ENCODE measurements at places on chromosomes 4 and X.

DNA sequence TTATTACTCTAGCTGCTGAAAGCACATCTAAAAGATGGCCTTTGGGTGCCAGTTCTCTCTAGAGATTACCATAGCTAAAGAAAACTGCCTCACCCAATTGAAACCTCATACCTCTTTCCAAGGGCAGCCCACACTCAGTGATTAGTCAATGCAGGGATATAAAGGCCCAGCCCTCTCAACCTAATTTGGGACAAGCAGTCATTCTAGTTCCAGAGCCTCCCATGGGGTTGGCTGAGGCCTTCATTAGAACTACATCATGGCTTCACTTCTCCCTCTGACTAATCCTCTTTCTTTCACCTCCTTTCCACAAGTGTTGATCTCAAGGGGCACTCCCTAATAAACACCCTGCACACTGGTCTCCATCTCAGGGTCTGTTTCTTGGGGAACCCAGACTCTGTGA, 38.5 kb upstream of the C1GALT1C1 start:
- DNase-seq: no peak

- no peak for DNase-seq
Measured at GRCh38 chrX:1012678-1013300, 199.7 kb downstream of the CRLF2 start.

GRCh38 chr4:85707611-85708010, 232.7 kb downstream of the ARHGAP24 start:
- no peak for DNase-seq

- DNase-seq: no peak
Measured at GRCh38 chr4:8205241-8205707, 6.2 kb downstream of the SH3TC1 start.

GRCh38 chrX:92232182-92232581, 453.0 kb downstream of the PCDH11X start:
- DNase-seq: no peak

DNA sequence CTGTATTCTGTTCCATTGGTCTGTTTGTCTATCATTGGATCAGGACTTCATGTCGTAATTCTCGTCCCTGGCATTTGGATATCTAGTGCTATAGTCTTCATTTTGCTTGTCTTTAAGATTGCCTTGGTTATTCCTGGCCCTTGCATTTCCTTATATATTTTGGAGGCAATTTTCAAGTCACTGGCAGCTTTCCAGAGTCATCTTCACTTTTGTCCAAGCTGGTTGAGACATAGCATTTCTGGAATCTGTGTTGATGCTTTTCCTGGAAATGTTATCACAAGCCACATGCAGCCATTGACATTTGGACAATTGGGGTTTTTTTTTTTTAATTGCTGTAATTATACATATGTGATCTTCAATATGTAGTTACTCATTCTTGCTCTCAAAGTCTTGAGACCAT, 45.2 kb upstream of the HGFAC start:
- no peak for DNase-seq

GRCh38 chr4:89218587-89218986, 89.0 kb downstream of the GPRIN3 start:
- no peak for DNase-seq

GRCh38 chr4:105059337-105059736, 87.3 kb upstream of the TET2 start:
- DNase-seq: no peak

GRCh38 chr4:15396157-15396800, 31.6 kb upstream of the C1QTNF7 start:
- peak; percentile 12 for DNase-seq

- no peak for DNase-seq
Measured at GRCh38 chr4:73727685-73728084, 12.7 kb upstream of the CXCL8 start.

DNA sequence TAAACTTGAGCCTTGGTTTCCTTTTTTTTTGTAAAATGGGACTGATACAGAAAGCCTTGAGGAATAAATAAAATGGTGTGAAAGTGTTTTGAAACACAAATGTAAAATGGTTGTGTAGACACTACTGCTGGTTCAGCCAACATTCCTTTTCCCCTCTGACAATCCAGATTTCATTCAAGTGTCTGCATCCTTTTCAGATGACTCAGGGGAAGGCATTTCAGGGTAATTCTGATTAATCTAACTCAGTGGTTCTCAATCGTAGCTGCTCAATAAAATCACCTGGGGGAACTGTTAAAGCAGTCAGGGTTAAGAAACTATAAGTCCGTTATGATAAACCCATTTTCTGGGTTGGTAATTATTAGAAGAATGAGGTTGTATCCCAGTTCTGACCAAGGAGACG, 4.6 kb downstream of the ARHGAP10 start:
- DNase-seq: no peak

DNA sequence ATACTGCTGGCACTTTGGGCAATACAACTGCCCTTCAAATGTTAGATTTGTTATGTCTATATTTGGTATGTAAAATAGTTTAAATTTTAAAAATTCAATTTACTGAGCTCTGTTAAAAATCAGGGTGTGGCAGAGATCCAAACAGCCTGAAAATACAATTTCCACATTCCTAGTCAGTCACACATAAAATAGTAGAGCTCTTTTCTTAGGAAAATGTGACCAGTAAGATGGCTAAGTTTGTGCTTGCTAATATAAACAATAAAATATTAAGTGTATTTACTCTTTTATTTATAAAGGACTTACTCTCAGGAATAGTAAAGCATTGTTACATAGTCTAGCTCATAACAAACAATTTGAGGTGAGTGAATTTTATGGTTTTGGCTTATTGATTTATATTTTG, 200.2 kb downstream of the DKK2 start:
- DNase-seq: no peak

DNA sequence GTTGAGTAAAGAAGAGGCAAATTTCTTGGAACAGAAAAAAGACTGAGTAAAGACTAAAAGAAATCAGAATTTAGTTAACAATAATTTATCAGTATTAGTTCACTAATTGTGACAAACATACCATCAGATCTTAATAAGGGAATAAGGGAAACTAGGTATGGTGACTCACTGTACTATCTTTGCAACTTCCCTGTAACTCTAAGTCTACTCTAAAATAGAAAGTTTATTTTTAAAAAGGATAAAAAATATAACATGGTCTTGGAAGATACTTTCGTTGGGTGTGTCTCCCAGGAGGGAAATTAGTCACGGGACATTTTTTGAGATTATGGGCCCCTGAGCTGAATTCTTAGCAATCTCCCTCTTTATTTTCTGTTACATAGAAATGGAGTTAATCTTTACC, 97.3 kb downstream of the EMCN start:
- no peak for DNase-seq

DNA sequence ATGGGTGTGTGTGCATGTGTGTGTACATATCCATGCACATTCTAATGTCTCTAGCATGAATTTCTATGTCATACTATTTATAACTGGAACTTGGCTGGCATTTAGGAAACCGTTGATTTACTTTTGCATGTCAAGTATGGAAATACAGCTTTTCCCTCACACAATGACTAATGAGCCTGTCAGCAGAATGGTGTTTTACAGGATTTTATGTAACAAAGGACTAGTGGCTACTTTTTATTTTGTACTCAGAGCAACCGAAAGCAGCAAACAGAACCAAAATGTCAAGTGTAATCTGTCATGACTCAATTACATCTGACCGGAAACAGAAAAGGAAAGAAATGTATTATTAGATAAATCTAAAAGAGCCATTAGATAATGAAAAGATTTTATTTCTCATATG, 1911.5 kb upstream of the AGA start:
- DNase-seq: no peak
